ENCODE measurements at places on chromosomes 7 and 10. TPM values are rescaled to one million over a fixed set of nuclear protein-coding genes. Genes with fewer than 3 reads are reported as not detected.

DNA sequence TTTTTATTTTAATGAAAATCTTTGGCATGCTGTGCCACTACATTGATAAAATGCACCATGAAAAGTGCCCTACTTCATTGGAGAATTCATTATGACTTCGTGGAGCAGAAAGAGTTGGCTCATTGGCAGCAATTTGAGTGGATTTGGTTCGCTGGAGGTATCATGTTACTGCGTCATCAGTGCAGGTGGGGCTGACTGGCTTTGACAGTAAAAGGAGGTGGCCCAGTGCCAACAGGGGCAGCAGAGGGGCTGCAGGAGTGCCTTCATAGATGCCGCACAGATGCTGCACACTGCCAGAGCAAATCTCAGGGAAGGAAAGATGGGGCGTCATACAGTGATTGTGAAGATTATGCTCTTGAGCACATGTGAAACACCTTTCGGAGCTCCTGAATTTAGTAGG is 22.2 kb downstream of the FZD1 start:
- no peaks in the 10 kb centered on the region for H3K27me3 ChIP-seq
- no peaks in the 10 kb centered on the region for H3K4me1 ChIP-seq
- no peaks in the 10 kb centered on the region for H3K36me3 ChIP-seq

DNA sequence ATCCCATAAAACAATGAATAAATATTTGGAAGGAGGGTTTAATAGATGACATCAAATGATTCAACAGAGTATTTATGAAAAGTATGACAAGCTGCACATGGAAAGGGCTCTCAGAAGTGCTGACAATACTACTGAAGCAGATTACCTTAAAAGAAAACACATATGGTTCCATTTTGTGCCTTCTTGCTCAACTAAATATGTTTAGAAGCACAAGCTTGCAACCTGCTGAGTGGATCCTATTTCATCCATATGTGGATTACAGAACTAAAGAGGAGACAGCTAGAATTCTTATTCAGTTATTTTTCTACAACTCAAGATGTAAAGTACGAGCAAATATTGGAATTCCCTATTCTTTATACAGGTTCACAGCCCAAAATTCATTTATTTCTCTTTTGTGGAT is 340.6 kb downstream of the TFEC start:
- no peak overlapping the region for H3K27ac ChIP-seq
- no peak for DNase-seq
- no peaks in the 10 kb centered on the region for H3K27me3 ChIP-seq
- H3K36me3 ChIP-seq: no peaks in the 10 kb centered on the region

DNA sequence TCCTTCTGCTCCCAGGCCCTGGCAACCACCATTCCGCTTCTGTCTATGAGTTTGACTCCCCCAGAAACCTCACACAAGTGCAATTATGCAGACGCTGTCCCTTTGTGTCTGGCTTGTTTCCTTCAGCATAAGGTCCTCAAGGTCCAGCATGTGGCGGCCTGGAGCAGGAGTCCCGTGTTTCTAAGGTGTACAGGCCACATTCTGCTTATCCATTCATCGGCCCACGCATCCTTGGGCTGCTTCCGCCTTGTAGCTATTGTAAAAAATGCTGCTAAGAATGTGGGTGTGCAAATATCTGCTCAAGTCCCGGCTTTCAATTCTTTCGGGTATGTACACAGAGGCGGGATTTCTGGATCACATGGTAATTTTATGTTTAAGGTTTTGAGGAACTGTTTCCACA is 38.2 kb downstream of the ESYT2 start:
- DNase-seq: no peak
- no peaks in the 10 kb centered on the region for H3K4me1 ChIP-seq
- peaks cover 79% of the 10 kb centered on the region for H3K36me3 ChIP-seq
- H3K27ac ChIP-seq: no peak overlapping the region

- DNase-seq: no peak
- H3K4me3 ChIP-seq: no peak overlapping the region
- H3K4me1 ChIP-seq: no peaks in the 10 kb centered on the region
- peaks cover 21% of the 10 kb centered on the region for H3K27me3 ChIP-seq
- no peaks in the 10 kb centered on the region for H3K36me3 ChIP-seq
- no peak overlapping the region for H3K27ac ChIP-seq
These were observed 260.1 kb downstream of the SNX10 start for GRCh38 chr7:26551740-26552139.

DNA sequence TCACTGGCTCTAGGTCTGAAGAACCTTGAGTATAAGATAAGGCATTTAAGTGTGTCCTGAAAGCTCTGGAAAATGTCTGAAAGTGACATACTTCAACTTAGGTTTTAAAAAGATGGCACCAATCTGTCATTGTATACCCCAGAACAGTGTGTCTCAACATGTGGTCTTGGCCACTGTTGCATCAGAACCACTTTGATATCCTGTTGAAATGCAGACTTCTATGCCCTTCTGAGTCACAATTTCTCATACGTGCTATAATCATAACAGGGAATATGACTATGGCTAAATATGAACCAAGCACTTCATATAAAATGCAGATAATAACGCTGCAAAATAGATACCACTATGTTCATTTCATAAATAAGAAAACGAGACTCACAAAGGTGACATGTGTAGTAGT is 38.0 kb upstream of the GPAM start:
- H3K4me1 ChIP-seq: no peaks in the 10 kb centered on the region
- no peak overlapping the region for H3K27ac ChIP-seq
- no peak for DNase-seq
- no peaks in the 10 kb centered on the region for H3K36me3 ChIP-seq

DNA sequence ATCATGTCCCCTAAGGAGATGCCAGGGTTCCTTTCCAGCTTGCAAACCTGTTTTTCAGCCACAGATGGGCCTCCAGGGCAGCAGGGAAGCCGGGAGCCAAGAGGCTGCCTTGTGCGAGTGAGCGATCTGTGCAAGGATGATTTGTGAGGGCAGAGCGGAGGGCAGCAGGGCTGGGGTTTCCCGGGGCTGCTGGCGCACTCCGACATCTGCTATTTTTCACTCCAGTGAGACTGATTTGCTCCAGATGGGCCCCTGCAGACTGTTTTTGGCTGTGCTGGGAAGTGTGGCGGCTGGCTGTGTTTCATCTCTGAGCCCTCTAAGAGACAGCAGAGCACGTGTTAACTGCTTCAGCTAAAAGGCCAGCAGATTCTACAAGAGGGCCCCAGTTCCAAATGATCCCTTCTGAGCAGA is 466.2 kb downstream of the TYW1 start:
- no peaks in the 10 kb centered on the region for H3K27me3 ChIP-seq
- no peaks in the 10 kb centered on the region for H3K36me3 ChIP-seq
- H3K4me1 ChIP-seq: no peaks in the 10 kb centered on the region
- no peak for DNase-seq
- H3K4me3 ChIP-seq: no peak overlapping the region

DNA sequence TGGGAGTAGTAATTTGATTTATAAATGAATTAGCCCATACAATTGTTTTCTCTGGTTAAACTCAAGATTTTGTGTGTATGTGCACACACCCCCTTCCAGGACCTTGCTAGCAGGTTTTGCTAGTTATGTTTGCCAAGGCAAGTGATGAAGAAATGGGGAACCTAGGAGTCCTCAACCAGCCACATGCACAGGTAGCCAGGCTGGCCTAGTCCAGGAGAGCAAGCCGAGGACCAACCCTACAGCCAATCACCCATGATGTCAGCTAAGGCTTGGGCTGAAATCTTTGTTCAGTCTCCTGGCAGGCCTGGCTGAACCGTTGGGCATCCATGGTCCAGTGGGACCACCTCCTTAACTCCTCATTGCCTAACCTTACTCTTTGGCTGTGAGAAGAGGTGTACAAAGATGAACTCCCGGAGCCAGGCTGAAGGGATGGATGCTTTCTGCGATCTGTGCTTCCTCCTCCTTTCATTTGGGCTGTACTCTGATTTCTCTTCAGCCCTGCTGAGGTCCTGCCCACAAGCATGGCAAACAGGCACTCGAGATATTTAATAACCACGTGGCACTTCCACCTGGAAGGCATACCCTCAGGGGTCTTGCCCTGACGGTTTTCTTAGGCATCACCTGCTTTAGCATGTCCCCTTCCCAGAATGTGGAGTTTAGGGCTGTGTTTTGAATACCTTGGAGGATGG is 22.1 kb downstream of the HNRNPA2B1 start:
- H3K27ac ChIP-seq: no peak overlapping the region
- no peak overlapping the region for H3K4me3 ChIP-seq
- peaks cover 19% of the 10 kb centered on the region for H3K36me3 ChIP-seq
- no peaks in the 10 kb centered on the region for H3K27me3 ChIP-seq
- H3K4me1 ChIP-seq: peaks cover 20% of the 10 kb centered on the region

GRCh38 chr10:114526126-114526503 is 121.8 kb upstream of the AFAP1L2 start:
- H3K36me3 ChIP-seq: peaks cover 31% of the 10 kb centered on the region
- peak overlapping the region; percentile 86 for H3K4me3 ChIP-seq
- no peaks in the 10 kb centered on the region for H3K27me3 ChIP-seq
- no peak for DNase-seq
- H3K4me1 ChIP-seq: peaks cover 57% of the 10 kb centered on the region

DNA sequence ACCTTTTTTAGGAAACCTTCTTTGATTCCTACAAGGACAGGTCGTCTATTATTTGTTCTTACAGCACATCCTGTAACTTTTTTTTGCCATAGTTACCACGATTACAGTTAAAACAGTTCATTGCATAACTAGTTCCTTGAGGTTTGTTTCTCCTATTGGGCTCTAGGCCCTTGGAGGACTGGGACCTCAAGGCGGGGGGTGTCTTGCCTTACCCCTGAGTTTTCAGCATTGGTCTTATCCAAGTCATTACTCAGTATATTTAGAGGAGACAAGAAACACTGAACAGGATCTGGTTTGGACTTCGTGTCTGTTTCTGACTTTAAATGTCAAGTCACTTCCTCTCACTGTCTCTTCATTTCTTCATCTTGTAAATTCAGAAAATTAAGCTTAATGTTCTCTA is 369.8 kb downstream of the SDK1 start:
- H3K27me3 ChIP-seq: no peaks in the 10 kb centered on the region
- DNase-seq: no peak
- H3K36me3 ChIP-seq: no peaks in the 10 kb centered on the region
- H3K27ac ChIP-seq: no peak overlapping the region

DNA sequence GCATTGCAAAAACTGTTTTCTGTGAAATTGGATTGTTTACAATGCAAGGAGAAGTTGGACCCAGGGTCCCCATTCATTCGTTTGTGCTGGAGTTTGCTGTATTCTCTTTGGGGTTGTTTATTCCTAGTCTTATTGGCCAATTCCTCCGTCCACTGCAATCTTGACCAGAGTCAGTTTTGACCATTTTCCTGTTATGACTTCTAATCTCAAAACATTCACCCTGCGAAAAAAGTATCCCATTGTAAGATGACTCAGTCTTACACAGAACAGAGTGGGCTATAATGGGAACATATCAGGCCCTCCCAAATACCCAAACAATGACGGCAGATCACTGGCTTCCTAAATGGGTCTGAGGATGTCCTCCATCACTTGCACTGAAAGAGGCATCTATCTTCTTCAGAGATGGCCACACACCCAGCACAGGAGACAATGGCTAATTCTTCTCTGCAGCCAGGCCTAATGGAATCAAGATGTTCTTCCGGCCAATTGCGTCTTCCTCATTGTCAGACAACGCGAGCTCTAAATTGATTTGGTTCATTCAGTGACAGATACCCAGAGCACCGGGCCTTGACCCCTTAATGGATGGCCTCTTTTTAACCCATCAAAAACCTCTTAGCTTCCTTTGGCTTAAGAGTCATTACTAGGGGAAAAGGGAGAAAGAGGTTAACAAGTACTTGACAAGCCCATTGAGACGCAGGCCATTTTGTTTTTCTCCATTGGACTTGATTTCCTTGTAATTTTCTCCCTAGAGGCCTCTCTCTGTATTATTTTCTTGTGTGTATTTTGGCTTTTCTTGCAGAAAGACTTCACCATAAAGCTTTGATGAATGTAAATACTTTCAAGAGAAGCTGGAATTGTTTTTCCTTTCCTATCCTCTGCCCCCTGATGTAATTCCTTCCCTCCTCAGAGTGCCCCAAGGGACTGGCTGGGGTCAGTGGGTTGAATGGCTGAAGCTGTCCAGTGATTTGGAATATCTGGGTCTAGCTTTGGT is 129.6 kb downstream of the PRPF18 start:
- no peak overlapping the region for H3K4me3 ChIP-seq
- DNase-seq: no peak
- H3K36me3 ChIP-seq: no peaks in the 10 kb centered on the region
- H3K27me3 ChIP-seq: peaks cover 5% of the 10 kb centered on the region

DNA sequence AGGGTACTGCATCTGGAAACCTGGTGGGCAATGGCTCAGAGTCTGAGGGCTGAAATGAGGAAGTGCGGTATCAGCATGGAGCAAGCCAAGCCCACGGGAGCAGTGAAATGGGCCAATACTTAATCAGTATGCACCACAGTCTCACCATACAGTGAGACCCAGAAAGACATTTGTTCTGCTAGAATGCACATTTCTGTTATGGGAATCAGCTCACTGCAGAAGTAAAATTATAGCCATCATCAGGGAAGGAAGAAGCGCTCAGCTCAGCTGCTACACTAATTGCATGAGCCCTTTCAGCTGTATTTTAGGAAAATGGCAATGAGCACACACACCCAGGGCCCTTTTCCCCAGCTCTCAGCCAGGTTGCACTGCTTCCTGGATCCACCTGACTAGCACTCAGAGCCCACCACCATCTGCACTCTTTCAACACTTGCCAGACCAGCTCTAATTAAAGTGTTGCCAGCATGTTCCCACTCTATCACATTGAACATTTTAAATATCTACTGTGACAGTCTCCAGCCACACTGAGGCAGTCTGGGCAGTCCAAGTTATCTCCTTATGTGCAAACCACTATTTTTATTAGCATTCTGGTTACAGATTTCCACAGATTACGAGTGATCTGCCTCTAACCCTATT is 44.2 kb upstream of the PIK3AP1 start:
- H3K36me3 ChIP-seq: no peaks in the 10 kb centered on the region
- no peak overlapping the region for H3K27ac ChIP-seq

LRRC4 gene
- not detected for total RNA-seq

GSTO2 gene
- total RNA-seq: 0.88 TPM

MYOZ1 gene
- total RNA-seq: not detected

FEZF1 gene
- not detected for total RNA-seq

GLI3 gene
- not detected for total RNA-seq

Data from activated CD4-positive, alpha-beta memory T cell treated with anti-CD3 and anti-CD28 coated beads, Interleukin-2, amount 10 ng/mL, durations not matched to agents 7 days and 5 days (primary cell).